Uterus (tissue), 4 donors: ENCODE measurements at places on chromosomes 2 and 18. TPM values are rescaled to one million over a fixed set of nuclear protein-coding genes. Genes with fewer than 3 reads are reported as not detected.
A peak's percentile ranks its signal among the peaks of the same experiment; 100 is the strongest.

REG3G gene
- total RNA-seq = not detected

WDR43 gene
- 82.2 TPM for total RNA-seq

HOXD9 gene
- total RNA-seq = 22.1 TPM

SCN3A gene
- total RNA-seq = 4.3 TPM

APCDD1 gene
- total RNA-seq = 288 TPM

DNA sequence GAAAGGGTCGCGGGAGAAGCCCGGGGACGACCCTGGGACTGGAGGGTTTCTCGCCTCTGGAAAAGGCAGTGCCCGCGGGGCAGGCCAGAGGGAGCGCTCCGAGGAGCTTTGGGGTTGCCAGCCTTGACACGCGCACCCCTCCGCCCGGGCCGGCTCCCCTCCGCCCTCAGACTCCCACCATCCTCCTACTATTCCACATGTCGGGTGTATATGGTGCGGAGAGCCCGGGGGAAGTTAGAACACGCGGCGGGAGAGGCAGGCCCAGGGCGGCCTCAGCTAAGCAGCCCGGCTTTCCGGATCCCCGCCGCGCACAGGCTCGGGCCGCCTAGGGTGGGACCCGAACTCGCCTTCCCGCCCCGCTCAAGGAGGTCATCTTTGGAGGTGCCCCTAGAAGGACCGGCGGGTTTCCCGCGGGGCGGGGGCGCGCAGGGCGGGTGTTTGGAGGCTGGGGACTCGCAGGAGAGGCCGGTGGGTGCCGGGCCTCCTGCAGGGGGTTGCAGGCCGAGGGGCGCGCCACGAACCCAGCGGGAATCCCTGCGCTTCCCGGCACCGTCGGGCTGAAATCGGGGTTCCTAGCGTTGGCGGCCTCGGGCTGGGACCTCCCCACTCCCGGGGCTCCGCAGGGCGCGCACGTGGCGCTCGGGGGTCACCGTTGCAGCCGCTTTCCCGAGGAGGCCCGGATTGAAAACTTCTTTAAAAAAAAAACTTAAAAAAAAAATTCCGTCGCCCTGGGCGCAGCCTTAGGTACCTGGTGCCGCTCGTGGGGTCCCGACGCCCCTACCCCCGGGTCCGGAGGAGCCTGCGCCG is 3.7 kb downstream of the NFATC1 start:
- peak overlapping the region; percentile 88 for H3K27ac ChIP-seq
- H3K4me1 ChIP-seq = no peaks in the 10 kb centered on the region

- H3K4me3 ChIP-seq = no peak overlapping the region
- H3K36me3 ChIP-seq = no peaks in the 10 kb centered on the region
- no peak overlapping the region for H3K27ac ChIP-seq
- DNase-seq = no peak
- H3K27me3 ChIP-seq = no peaks in the 10 kb centered on the region
Observed at GRCh38 chr2:45119038-45119437, 109.8 kb upstream of the SIX2 start.

- no peaks in the 10 kb centered on the region for H3K36me3 ChIP-seq
- no peak overlapping the region for H3K4me3 ChIP-seq
- H3K4me1 ChIP-seq = no peaks in the 10 kb centered on the region
- no peak for DNase-seq
Observed at GRCh38 chr2:72077702-72078169, 69.9 kb downstream of the CYP26B1 start.

GRCh38 chr18:39741755-39742466 is 2176.3 kb upstream of the CELF4 start:
- H3K27ac ChIP-seq = no peak overlapping the region
- no peaks in the 10 kb centered on the region for H3K36me3 ChIP-seq
- H3K4me1 ChIP-seq = no peaks in the 10 kb centered on the region
- no peak for DNase-seq
- H3K27me3 ChIP-seq = no peaks in the 10 kb centered on the region
- H3K4me3 ChIP-seq = no peak overlapping the region

GRCh38 chr18:23710946-23711345 is 21.7 kb downstream of the LAMA3 start:
- no peaks in the 10 kb centered on the region for H3K4me1 ChIP-seq
- no peaks in the 10 kb centered on the region for H3K36me3 ChIP-seq
- DNase-seq = no peak
- H3K27me3 ChIP-seq = no peaks in the 10 kb centered on the region
- H3K27ac ChIP-seq = no peak overlapping the region

DNA sequence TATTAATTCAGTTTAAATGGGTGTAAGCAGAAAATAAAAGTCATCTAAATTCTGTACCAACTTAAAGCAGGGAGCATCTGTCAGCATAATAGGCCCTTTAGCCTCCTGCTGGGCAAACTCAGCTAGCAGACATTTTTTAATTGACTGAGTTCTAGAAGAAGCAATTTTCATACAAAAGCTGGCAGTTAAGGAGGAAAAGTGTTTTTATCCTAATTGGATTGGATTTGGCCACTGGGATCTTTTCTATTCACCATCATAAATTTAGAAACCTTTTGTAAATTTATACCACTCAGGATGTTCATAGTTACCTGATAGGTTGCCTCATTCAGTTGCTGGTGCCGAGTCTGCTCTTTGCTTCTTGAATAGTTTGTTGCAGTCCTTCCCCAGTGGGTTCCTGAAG is 262.7 kb upstream of the FSIP2 start:
- H3K4me1 ChIP-seq = no peaks in the 10 kb centered on the region
- no peak overlapping the region for H3K27ac ChIP-seq
- H3K27me3 ChIP-seq = no peaks in the 10 kb centered on the region
- no peaks in the 10 kb centered on the region for H3K36me3 ChIP-seq
- no peak for DNase-seq

GRCh38 chr2:6906165-6906741 is 11.0 kb upstream of the RNF144A start:
- H3K36me3 ChIP-seq = no peaks in the 10 kb centered on the region
- DNase-seq = no peak
- H3K27me3 ChIP-seq = no peaks in the 10 kb centered on the region
- no peak overlapping the region for H3K27ac ChIP-seq
- no peak overlapping the region for H3K4me3 ChIP-seq
- H3K4me1 ChIP-seq = no peaks in the 10 kb centered on the region

GRCh38 chr2:132415915-132416722 is 486 bp upstream of the GPR39 start:
- no peaks in the 10 kb centered on the region for H3K36me3 ChIP-seq
- H3K4me3 ChIP-seq = peak overlapping the region; percentile 45
- DNase-seq = peak; percentile 48

DNA sequence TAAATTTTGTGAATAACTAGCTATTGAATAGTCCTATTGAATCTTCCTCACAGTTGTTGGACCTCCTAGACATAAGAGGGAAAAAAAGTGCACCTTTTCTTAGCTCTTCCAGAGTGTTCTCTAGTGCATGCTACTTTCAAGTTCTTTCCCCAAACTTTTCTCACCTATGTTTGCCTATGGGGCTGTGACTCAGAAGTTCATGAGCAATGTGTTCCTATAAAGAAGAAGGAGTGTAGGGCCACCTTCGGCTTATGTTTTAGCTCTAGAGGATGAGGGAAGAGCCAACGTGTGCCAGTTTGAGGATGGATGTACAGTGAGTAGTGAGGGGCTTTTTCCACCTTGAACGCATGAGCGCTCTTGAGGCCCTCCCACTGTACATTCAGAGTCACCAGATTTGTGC is 27.0 kb upstream of the HNMT start:
- H3K27me3 ChIP-seq = no peaks in the 10 kb centered on the region
- H3K4me3 ChIP-seq = no peak overlapping the region
- H3K4me1 ChIP-seq = no peaks in the 10 kb centered on the region

GRCh38 chr2:119216994-119217393 is 6.6 kb upstream of the STEAP3 start:
- no peaks in the 10 kb centered on the region for H3K27me3 ChIP-seq
- H3K4me3 ChIP-seq = no peak overlapping the region
- H3K27ac ChIP-seq = no peak overlapping the region

DNA sequence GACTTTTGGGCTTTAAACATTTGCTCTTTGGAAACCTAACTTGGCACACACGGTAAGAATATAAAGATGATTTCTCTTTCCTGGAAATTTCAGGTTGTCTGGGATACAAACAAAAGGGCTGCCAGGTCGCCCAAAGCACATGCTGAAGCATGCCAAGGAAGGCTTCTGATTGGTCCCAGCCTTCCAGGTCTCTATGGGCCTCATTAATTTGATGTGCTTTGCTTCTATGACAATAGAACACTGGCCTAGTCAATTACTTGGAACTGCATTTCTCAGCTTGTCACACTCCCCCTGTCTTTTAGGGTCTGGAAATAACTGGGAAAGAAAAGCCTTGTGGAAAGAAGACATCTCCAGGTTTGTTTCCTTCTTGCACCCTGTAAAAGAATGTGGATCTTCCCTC is 228.9 kb downstream of the ADCYAP1 start:
- no peak overlapping the region for H3K27ac ChIP-seq
- H3K4me1 ChIP-seq = no peaks in the 10 kb centered on the region
- no peak for DNase-seq
- H3K4me3 ChIP-seq = no peak overlapping the region
- H3K27me3 ChIP-seq = no peaks in the 10 kb centered on the region

DNA sequence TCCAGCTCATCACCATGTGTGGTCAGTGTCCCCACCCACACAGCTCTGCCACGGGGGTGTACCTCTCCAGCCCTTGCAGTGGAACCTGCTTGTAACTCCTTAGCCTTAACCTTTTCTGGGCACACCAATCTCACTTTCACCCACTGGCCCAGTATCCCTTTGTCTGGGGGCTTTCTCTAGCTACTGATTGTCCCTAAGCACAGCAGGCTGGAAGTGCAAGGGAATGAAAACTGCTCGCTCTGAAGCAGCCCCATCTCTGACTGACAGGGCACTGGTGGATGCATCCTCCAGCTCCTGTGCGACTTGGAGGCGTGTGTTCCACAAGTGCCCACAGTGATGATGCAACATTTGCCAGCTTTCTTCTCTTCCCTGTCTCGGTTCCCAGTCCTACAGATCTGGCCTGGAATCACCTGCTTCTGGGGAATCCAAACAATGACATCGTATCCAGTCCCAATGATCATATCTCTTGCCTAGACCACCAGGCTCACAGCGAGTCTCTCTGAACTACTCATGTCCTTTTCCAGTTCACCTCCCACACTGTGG is 33.6 kb downstream of the SCTR start:
- H3K27me3 ChIP-seq = no peaks in the 10 kb centered on the region
- no peak overlapping the region for H3K27ac ChIP-seq
- H3K4me1 ChIP-seq = no peaks in the 10 kb centered on the region
- no peak for DNase-seq
- no peak overlapping the region for H3K4me3 ChIP-seq
